Pons (tissue), 1 donor: ENCODE measurements at places on chromosomes 5 and 9.
A peak's percentile ranks its signal among the peaks of the same experiment; 100 is the strongest.

GRCh38 chr9:16252616-16253015, 617.9 kb downstream of the BNC2 start:
- DNase-seq = no peak

DNA sequence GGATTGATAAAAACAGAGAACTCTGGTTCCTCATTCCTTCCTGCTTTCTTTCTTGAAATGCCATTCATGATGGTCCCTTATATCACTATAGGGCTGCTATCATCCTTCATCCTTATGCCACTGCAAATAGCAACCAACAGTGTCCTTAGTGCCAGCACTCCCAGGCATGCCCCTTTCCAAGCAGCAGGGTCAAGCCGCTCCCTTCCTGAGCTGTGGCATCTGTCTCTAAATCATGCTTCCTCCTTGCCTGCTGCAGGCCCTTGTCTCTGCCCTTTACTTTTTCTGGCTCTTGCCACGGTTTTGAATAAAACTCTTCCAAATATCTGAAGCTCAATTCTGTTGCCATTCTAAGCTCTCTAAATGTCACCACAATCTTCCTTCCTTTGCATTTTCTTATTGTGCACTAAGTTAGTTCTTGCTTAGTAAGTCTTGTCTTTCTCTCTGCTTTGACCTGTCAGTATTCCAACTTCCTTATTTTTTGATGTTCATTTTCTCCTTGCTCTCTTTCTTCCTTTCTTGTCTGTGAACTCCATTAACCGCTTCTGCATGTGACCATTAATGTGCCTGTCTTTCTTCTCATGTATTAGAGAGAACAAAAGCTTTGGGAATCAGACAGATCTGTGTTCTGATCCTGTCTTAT, 19.9 kb downstream of the TLR4 start:
- no peak for DNase-seq

DNA sequence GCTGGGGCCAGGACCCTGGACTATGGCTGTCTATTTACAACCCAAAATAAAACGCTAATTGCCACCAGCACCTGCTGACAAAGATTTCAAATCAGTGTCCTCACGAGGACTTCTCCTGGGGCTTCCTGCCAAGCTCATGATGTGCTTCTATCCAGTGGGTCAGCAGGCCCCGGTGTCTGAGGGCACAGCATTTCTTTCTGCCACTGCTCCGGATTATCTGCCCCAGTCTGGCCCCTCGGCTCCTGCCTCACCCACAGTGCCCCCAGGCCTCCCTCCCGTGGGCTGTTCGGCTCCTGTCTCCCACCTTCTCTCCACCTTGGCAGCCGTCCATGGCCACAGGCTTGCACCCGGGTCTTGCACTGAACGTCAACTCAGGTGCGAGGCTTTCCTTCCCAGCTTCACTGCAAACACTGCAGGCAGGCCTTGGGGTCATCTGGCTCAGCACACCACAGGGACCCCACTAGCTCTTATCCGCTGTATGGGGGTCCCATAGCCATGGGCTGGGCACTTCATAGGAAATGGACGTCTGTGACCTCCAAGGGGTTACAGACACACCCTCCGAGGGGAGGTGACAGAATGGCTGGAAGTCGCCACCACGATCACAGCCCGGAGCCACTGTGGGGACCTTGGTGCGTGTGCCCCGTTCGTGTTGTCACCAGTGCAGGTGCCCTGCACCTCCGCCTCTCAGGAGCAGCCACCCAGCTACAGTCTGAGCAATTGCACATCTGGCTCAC, 43.8 kb upstream of the FCN1 start:
- no peak for DNase-seq

DNA sequence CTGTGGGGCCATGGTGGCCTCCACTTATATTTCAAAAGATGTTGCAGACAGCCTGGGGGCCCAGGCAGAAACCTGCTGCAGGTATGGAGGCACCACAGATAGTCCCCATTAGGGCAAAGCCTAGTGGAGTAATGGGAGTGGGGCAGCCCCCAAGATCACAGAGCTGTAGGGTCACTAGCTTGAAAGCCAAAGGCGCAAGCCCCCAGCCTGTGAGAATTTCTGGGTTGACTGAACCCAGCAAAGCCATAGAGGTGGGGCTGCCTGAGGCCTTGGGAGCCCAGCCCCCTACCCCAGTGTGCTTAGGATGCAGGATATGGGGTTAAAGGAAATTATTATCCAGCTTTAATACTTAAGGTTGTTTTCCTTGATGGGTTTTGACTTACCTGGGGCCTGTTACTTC, 165.3 kb upstream of the FBN2 start:
- DNase-seq = no peak

- DNase-seq = no peak
These were observed 27.2 kb downstream of the AK3 start for GRCh38 chr9:4713849-4714248.

DNA sequence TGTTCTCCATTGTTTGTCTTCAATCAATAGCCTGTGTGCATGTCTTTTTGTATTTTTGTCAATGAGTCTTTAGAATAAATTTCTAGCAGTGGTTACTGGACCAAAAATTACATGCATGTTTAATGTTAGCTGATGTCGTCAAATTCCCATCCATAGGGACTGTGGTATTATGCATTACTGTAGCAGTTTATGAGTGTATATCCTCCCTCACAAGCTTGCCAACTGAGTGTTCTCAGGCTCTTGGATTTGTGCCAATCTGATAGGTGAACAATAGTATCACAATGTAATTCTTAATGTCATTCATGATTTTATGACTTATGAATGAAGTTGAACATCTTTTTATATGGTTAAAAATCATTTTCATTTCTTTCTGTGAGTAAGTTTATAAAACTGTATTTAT, 13.0 kb downstream of the SNX24 start:
- DNase-seq = no peak

- DNase-seq = no peak
These were observed 2.3 kb upstream of the TNIP1 start for GRCh38 chr5:151083081-151083676.

GRCh38 chr5:115583474-115583873, 18.8 kb downstream of the TICAM2 start:
- DNase-seq = no peak

GRCh38 chr5:100505984-100506670, 29.0 kb upstream of the FAM174A start:
- DNase-seq = no peak

- DNase-seq = no peak
These were observed 5.2 kb downstream of the TSC1 start for GRCh38 chr9:132939169-132939568.

- no peak for DNase-seq
These were observed 153.6 kb downstream of the CRB2 start for GRCh38 chr9:123509646-123510045.

DNA sequence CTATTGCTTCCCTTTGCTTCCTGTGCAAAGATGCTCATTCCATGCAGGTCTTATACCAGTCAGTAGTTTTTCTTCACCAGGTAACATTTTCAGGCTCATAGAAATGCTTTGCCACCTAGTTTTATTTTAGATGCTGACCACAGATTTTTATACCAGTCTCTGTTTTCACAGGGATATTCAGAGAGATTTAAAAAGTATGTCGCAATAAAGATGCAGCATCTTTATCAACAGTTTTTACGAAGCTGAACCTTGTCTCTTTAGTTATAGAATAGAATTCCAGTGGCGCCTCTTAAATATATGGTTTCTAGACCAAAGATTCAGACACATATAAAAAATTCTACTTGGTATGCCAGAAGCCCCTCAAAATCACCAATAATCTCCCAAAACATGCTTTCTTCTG, 155.7 kb upstream of the PCSK5 start:
- no peak for DNase-seq

DNA sequence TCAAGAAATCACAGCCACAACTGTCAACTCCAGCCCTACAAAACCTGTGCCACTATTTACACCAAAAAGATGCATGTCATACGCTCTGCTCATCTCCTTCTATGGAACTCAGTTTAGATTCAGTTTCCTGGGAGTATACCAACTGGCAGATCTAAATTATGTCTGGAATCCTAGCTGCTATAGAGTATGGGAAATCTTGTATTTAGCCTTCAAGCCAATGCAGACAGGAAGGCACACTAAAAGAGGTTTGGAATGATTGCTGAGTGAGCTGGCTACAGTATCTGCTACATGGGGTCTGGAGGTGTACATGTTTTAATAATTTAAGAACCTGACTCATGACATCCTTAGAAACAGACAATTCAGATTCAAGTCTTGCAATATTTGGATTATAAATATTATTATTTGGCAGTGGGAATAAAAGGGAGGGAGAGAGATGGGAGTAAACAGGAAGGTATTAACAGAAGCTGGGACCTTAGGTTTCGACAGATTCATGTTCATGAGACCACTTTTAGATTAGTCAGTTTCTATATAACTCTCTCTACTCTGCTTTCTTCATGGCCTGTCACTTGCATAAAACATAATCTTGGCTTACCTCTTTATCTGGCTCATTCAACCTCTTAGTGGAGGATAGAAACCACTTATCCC, 178.8 kb upstream of the HAPLN1 start:
- DNase-seq = no peak

DNA sequence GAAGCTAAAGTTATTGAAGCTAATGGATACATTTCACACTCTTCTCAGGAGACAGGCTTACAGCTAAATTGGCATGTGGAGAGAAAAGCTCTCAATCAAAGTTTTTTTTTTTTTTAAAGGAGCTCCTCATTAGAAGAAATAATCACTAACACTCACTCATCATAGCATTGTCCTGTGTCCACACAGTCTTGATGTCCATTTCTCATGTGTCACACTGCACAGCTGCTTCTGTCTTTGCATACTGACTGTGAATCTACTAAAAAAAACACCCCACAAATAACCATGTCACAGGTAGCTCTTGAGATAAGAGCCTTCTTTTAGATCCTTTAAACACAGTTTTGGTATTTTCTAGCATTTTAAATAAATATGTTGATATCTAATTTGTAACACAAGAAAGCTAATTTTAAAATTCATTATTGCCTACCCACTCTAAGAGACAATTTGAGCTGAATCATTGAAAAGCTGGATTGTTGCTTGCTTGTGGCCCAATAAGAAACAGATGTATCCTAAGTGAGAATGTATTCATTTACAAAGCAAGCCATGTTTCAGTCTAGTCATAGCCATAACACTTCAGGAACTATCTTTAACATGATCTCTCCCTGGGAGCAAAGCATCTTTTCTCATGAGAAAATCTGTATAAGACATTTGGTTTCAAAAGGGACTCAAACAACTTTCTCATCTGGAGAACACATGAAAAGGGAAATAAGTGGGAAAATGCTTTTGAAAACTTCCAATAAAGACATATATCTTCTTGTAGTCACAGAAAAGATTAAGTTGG, 48.1 kb upstream of the PCSK1 start:
- no peak for DNase-seq

GRCh38 chr5:64229163-64229774, 63.6 kb downstream of the RNF180 start:
- DNase-seq = peak; percentile 57

GRCh38 chr9:122058051-122058450, 35.1 kb downstream of the TTLL11 start:
- DNase-seq = no peak

DNA sequence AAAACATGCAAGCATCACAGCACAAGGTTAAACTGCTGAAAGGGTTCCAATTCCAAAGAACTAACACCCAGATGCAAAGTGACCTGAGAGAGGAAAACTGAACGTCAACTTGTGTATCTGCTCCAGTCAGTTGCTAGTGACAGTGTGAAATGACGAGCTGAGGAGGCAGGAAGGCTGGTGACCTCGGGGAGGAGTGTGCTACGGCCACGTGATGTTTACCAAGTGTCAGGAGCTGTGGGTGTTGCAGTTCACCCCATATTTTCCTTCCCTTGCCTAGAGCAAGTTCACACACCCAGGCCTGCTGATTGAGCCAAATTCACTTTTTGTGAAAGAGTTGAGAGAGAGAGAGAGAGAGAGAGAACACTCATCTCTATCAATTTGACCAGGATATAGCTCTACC, 231.6 kb upstream of the ANKH start:
- DNase-seq = no peak

GRCh38 chr9:100428871-100429654, 2.1 kb downstream of the MSANTD3 start:
- peak; percentile 51 for DNase-seq

DNA sequence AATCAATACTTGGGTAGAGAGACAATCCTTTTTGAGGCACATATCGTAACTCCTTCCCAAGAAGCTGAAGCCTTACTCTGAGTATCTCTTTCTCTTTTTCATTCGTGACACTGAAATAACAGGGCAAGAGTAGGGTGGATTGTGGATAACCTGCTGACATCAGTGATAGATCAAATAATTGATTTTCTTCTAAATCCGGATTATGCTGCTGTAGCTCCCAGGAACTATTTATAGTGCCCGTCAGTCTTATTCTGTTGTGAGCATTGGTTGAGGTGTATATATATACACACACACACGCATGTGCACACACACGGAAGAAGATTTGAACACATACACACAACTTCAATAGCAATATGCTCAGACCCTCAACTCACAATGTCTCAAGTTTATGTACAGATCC, 43.2 kb upstream of the GLRA1 start:
- DNase-seq = no peak

DNA sequence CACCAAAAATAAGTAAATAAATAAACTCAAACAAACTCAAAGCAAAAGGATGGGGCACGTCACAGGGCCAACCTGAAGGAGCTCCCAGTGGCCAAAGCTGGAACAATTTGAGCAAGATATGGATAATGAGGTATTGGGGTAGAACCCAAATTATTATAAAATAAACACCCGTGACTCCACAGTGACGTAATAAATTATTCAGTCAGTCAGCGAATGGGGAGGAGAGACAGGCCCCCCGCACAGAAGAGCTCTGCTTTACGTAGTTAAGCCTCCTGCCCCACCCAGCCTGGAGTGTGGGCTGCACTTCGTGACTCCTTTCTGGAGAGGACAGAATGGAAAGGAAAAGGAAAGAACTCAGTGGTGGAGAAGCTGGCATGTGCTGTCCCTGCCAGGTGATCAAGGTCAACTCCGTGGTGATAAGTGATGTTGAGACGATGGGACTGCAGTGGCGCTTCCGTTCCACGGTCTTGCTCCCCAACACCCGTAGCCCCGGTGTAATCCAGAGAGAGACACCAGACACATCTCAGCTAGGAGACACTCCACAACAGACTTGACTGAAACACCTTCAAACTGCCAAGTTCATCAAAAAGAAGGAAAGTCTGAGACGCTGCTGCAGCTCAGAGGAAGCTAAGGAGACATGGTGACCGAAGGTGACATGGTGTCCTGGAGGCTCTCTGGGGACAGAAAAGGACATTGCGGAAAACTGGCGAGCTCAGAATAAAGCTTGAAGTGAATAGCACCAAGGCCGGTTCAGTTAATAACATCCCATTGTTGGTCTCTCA, 83.3 kb upstream of the COL5A1 start:
- DNase-seq = no peak

DNA sequence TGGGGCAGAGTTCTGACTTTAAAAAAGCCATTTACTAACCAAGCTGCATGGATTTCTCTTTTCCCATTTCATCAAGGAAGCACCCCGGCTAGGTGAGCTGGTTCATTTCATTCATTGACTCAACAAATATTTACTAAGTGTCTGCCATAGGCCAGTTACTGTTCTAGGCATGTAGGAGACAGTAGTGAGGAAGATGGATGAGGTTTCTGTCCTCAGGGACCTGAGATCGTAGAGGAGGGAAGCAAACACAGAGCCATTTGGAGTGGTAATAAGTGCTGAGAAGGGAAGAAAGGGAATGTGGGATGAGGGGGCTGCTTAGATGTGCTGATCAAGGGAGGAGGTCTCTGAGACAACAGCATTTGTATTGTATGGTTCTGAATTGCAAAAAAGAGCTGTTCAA, 120.4 kb downstream of the C9orf152 start:
- no peak for DNase-seq
